ENCODE measurements at places on chromosomes 3 and 15.

GRCh38 chr3:197256836-197257444 lies 41.5 kb downstream of the DLG1 start:
- peak; percentile 15 for DNase-seq

GRCh38 chr3:170096342-170096741 lies 58.5 kb downstream of the GPR160 start:
- no peak for DNase-seq

DNA sequence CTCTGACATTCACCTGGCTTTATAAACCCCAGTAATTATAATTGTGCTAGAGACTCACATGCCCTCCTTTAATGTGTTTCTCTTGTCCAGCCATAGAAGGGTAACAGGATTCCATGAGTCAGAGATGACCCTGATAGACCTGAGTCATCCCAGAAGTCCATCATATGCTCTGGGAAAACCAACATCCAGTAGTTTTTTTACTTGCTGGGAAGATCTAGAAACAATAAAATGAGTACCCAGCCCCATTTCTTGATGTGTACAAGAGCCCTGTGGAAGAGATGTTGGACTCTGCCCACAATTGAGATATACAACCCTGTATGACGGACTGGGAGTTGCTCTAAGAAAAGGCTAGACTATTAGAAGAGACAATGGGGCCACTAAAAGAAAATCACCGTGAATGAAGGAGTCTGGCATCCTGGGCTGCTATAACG lies 22.4 kb upstream of the THUMPD3 start:
- DNase-seq: peak; percentile 70

- DNase-seq: peak; percentile 90
These were observed 1035.2 kb downstream of the MCTP2 start for GRCh38 chr15:95266451-95267061.

- no peak for DNase-seq
These were observed 33.6 kb downstream of the HPS3 start for GRCh38 chr3:149163066-149163465.

DNA sequence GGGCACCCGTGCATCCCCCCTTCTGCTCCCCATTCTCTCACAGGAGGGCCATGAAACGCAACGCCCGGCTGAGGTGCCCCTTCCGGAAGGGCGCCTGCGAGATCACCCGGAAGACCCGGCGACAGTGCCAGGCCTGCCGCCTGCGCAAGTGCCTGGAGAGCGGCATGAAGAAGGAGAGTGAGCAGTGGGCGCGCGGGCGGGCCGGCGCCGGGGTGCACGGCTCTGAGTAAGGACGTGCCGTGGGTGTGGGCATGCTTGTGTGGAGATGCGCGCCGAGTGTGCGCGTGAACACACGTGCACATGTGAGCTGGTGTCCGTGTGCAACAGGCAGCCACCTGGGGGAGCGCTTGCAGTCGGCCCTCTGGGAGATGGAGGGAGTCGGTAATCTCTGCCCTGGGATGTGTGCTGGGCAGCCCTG lies 28.1 kb downstream of the NR1I2 start:
- DNase-seq: no peak

DNA sequence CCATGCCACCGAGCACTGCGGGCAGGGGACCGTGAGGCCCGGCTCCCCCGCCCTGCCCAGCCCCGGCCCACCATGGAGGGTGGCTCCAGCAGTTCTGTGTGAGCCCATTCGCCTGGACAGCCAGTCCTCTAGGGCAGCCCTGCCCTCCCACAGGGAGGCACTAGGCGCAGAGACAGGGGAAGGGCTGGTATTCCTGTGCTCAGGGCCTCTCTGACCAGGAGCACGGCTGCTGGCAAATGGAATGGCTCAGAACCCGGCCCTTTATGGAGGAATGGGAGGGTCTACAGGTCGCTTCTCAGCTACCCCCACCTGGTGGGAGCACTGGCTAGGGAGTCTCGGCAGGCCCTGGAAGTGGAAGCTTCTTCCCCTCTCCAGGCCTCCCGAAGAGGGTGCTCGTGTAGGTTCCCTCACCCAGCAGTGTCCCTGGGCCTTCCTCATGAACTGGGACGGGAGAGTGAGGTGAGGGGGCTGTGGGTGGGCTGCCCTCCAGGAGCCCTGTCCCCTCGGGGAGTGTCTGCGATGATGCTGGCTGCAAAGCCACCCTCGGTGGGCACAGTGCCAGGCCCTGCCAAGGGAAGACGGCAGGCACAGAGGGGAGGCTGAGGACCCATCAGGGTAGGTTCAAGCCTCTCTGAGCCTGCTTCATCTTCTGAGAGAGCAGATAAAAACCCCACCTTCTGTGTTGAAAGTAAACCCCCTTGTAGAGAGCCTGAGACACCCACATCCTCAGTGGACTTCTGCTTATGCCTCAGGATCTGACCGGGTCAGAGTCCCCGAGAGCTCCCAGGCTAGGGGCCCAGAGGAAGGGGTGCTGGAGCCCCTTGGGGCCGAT lies 1.5 kb downstream of the MELTF start:
- no peak for DNase-seq

GRCh38 chr3:135165260-135165659 lies 370.2 kb downstream of the EPHB1 start:
- no peak for DNase-seq

- no peak for DNase-seq
These were observed 45.6 kb downstream of the DLEC1 start for GRCh38 chr3:38084334-38085310.

- no peak for DNase-seq
These were observed 47.7 kb upstream of the GRIP2 start for GRCh38 chr3:14587740-14588360.

GRCh38 chr15:100042558-100042957 lies 299.2 kb downstream of the ADAMTS17 start:
- DNase-seq: no peak

- DNase-seq: no peak
These were observed 1.5 kb downstream of the IGF2BP2 start for GRCh38 chr3:185823078-185824044.

DNA sequence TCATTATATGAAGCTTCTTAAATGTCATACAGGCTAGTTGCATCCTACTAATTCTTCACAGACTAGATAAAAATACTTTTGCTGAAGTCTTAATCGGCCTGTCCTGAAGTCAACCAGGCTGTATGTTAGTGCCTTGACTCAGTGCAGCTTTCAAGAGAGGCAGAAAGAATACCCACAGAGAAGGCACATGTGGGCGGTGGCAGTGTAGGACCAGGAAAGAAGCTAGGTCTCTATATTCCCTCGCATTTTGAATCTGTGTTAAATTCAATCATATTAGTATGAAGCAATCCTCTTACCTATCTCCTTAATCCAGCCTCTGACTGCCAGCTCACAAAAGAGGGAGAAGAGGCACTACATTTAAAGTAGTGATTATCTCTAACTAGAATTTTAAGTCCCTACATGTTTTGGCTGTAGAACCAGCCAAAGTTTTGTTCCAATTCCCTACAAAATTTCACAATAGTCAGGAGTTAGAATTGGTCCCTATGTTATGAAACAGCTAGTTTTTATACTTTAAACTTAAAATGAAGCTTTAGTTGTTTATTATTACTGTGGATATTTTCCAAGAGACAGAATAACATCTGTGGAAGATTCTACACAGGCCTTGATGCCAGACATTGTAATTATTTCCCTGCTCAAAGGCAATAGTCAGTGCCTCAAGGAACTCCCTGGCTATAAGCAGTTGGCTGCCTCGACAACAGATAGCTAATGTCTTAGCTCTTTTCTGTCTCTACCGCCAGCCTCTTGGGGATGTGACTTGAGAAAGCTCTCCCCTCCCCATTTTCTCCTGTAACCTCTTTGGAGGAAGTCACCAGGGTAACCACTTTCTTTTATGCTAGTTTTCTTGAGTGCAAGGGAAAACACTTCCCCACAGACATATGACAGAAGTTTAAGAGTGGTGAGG lies 31.9 kb downstream of the CRTC3 start:
- peak; percentile 78 for DNase-seq

DNA sequence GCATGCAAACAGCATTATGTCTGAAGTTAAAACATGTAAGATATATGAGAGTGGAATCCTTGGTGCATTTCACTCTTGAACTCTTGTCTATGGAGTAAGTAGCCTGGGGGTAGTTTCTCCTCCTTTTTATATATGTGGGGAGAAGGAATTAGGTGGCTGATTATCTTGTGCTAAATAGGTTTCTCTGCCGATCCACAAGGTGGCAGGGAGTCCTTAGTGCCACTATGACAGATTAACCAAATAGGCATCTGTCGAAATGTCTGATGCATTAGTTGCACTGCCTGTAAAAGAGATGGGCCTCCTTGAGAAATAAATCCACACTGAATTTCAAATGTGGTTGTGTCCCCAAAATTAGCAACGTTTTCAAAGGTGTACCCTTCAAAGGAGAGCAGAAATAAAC lies 170.1 kb downstream of the CNTN4 start:
- DNase-seq: no peak

DNA sequence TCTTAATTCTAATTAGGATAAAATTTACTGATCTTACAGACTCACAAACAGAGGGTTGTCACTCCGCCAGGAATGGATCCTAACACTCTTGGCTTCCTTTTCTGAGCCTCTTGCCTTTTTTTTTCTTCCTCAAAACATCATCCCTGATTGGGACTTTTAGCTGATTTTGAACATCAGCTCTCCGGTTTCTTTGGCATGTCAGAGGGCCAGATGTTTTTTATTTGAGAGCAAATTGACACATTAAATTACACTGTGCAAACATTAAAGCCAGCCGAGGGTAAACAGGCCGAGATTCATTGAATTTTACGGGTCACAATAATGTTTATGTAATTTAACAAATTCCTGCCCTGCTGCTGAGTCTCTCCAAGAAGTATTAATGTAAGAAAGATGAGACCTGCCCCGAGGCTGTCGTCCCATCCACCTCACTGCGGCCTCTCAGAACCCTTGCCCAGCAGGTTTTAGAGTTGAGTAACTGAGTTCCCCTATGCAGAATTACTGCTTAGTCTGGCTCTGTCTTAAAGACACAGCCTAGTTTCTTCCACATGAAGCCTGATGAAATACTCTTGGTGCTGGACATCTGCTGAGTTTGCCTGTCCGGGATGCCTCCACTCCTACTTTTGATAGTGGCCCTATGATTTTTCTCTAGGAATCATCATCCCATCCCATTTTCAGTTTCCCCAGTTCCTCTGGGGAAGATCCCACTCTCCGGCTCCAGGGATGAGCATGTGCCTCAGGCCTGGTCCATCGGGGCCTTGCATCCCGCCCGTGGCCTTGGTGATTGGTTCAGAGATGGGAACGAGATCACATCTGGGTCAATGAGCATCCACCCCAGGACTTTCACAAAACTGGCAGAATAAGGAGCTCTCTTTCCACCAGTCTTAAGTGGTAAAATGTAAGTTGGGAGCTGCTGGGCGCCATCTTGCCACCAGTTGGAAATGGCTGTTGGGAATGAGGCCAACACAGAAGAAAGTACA lies 226.6 kb upstream of the TLE3 start:
- DNase-seq: peak; percentile 97

- no peak for DNase-seq
These were observed 33.4 kb downstream of the FANCD2OS start for GRCh38 chr3:10074666-10075065.

DNA sequence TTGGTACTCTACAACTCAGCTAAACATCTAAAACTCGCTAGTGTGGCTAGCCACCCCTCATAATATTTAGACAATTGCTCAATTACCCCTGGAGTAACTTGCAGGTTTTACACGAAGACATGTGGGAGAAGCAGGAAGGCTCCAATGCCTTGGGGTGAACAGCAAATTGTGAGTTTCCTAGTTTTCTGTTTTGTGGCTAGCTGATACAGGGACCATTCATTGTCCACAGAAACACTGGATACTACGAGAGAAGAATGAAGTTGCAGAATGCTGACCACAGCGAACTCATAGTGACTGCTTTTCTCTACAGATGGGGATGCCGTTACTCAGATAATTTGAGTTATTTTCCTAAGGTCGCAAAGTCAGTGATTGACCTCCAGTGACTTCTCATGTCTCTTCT lies 212.9 kb downstream of the P3H2 start:
- no peak for DNase-seq

DNA sequence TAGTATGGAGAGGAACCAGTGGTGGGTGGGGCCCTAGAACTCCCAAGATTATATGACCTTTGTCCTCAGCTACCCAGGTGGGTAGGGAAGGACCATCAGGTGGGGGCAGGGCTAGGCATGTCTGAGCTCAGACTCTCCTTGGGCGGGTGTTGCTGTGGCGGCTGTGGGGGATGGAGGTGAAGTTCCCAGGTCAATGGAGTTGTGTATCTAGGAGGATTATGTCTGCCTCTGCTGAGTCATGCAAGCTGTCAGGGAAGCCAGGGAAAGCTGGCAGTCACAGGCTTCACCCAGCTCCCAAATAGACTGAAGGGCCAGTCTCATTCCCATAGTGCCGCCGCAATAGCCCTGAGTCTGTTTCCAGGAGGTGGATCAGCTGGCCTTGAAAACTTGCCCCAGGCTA lies 139.7 kb upstream of the CFAP20DC start:
- no peak for DNase-seq

DNA sequence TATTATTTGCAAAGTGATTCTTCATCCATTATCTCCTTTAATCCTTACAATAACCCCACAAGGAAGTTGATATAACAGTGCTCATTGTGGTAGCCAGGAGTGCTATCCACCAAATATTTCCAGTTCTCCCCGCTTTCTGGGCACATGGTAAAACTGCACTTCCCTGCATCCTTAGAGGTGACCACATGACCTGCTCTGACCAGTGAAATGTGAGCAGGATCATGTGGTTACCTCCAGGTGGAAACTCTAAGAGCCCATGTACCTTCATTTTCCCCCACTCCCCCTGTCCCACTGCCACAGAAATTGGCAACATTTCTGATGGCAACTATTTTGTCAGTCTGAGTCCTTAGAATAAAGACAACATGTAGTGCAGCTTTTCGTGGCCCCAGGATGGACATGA lies 89.7 kb downstream of the MRPL46 start:
- DNase-seq: no peak

DNA sequence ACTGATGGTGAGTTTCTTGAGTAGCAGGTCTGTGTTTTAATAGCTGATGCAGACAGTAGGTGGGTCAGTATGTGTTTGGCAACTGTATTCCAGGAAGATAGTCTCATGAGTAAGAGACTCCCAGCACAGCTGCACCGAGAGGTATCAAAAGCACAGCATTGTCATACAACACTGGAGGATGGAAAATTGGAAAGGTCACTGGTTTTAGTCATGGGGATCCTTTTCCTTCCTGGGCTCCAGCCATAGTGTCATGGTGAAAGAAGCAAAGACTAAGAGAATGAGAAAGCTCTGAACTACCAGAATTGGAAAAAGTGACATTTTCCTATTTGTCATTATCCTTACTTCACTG lies 61.5 kb downstream of the P3H2 start:
- no peak for DNase-seq

GRCh38 chr15:48371961-48372360 lies 40.7 kb downstream of the DUT start:
- no peak for DNase-seq

GRCh38 chr3:101124125-101124524 lies 130.9 kb upstream of the ABI3BP start:
- DNase-seq: no peak

DNA sequence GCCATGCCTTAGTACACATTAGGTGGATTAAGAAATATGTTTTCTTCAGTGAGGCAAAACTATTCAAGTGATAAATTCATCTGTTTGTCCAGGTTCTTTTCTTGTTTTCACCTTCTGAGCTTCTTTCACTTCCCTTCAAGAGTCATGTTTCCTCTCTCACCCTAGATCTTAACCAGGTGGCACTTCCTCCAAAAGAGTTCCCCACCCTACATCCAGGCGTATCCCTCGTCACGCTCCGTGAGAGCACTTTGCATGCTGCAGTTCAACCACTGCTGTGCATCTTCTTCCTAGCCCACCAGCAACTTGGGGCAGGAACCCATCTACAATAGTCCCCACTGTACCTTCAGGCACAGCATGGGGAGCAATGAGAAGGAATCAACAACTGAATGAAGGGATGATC lies 28.9 kb downstream of the OSBPL10 start:
- no peak for DNase-seq

Data from BJ (cell line).